ENCODE measurements at places on chromosomes 3 and 15. TPM values are rescaled to one million over a fixed set of nuclear protein-coding genes. Genes with fewer than 3 reads are reported as not detected.

The TM2D3 gene
- total RNA-seq: 40.8 TPM

The SLC6A20 gene
- total RNA-seq: not detected

The LCTL gene
- total RNA-seq: 0.17 TPM

The WDR49 gene
- 0.56 TPM for total RNA-seq

The SERPINI1 gene
- 7.6 TPM for total RNA-seq

The CPEB1 gene
- 14.1 TPM for total RNA-seq

The OR5H15 gene
- not detected for total RNA-seq

The PLCB2 gene
- 0.43 TPM for total RNA-seq

The ZBED2 gene
- total RNA-seq: not detected

The LRRC2 gene
- 1.5 TPM for total RNA-seq

The CHRNB4 gene
- not detected for total RNA-seq

The GP9 gene
- total RNA-seq: not detected

The CYP1A2 gene
- total RNA-seq: not detected

The KLF13 gene
- total RNA-seq: 33.0 TPM

The LMCD1 gene
- 49.8 TPM for total RNA-seq

The EEF1AKMT4 gene
- total RNA-seq: 2.9 TPM

The GNAT1 gene
- total RNA-seq: not detected

The MBD4 gene
- total RNA-seq: 22.6 TPM

The CRYGS gene
- total RNA-seq: 0.89 TPM

The APBA2 gene
- total RNA-seq: 23.3 TPM

The CD86 gene
- total RNA-seq: not detected

The OR5K2 gene
- total RNA-seq: not detected

The BLM gene
- total RNA-seq: 1.2 TPM

The TEX55 gene
- total RNA-seq: not detected

The SETMAR gene
- total RNA-seq: 8.6 TPM

The LRRC34 gene
- 1.8 TPM for total RNA-seq

The CP gene
- 42.1 TPM for total RNA-seq

The REC114 gene
- not detected for total RNA-seq

The TRH gene
- total RNA-seq: 0.20 TPM

The EAF1 gene
- 22.1 TPM for total RNA-seq

The SNTN gene
- not detected for total RNA-seq

The PODXL2 gene
- 5.4 TPM for total RNA-seq

The LRRK1 gene
- 16.6 TPM for total RNA-seq

The CACNA2D2 gene
- total RNA-seq: 0.07 TPM

The SIDT1 gene
- 0.20 TPM for total RNA-seq

The CD80 gene
- not detected for total RNA-seq

The KCNMB2 gene
- not detected for total RNA-seq

The SUCNR1 gene
- total RNA-seq: 51.2 TPM

The GAP43 gene
- total RNA-seq: 6.1 TPM

The SLC51A gene
- not detected for total RNA-seq

The TUSC7 gene
- total RNA-seq: not detected

The LNP1 gene
- 2.9 TPM for total RNA-seq

The TBCCD1 gene
- 15.2 TPM for total RNA-seq

The UQCC5 gene
- total RNA-seq: 6.5 TPM

The KBTBD12 gene
- 0.03 TPM for total RNA-seq

The ZNF501 gene
- 3.0 TPM for total RNA-seq

The LRRC31 gene
- total RNA-seq: not detected

The CHRD gene
- total RNA-seq: 10.9 TPM

The DNAJB11 gene
- 59.0 TPM for total RNA-seq

The FBLN2 gene
- total RNA-seq: 133 TPM

The RTP3 gene
- total RNA-seq: not detected

The RPL32 gene
- 1,275 TPM for total RNA-seq

The CGNL1 gene
- total RNA-seq: 5.3 TPM

The CHRM5 gene
- total RNA-seq: not detected

The LEKR1 gene
- 0.20 TPM for total RNA-seq

The CCK gene
- 0.13 TPM for total RNA-seq

The SI gene
- total RNA-seq: not detected

The TLR9 gene
- total RNA-seq: 0.23 TPM

The P2RY14 gene
- not detected for total RNA-seq

Data from smooth muscle cell of the pulmonary artery (primary cell).